ENCODE measurements at places on chromosomes 7 and 10.

DNA sequence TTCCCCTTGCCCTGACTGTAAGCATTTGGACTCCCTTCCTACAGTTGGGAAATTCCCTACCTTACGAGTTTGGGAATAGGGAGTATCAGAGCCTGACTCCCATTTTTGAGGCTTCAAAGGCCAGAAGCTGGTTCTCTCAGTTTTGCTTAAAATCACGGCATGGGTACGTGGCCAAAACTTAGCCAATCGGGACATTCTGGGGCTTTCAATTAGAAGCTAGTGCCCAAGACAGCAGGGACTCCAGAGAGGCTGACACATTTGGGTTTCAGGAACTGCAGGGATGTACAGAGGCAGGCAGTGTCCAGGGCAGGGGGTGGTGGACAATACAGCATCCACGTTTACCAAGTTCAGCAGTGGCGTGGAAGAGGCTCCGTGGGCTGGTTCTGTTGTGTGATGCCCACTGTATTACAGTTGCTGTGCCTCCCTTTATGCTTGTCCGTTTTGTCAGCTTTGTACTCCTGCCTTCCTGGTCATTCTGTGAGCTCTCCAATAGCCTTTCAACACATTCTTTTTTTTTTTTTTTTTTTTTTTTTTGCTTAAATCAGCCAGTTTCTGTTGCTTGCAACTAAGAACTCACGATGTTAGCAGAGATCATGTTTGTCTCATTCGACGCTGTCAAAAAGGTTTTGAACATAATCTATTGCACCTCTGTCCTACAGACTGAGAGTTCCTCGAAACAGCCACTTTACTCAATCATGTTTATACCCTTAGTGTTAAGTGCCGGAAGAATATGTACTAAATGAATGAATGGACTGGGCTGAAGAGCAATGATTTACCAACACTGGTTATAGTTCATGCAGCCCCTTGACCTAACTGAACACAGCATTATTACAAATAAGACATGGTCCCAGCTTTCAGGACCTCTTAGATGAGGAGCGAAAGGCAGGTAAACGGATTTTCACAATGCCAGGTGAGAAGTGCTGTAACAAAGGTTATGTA is 1.1 kb downstream of the GGCT start:
- DNase-seq: no peak

GRCh38 chr10:43821103-43821502 is 172.4 kb upstream of the ZNF32 start:
- DNase-seq: no peak

GRCh38 chr7:107924841-107925504 is 34.0 kb downstream of the DLD start:
- DNase-seq: no peak

GRCh38 chr7:142478479-142479220 is 220.8 kb upstream of the PRSS58 start:
- DNase-seq: peak; percentile 71

- DNase-seq: no peak
Measured at GRCh38 chr7:97020996-97021746, 3.5 kb downstream of the DLX5 start.

GRCh38 chr10:121357401-121357800 is 240.8 kb downstream of the FGFR2 start:
- no peak for DNase-seq

DNA sequence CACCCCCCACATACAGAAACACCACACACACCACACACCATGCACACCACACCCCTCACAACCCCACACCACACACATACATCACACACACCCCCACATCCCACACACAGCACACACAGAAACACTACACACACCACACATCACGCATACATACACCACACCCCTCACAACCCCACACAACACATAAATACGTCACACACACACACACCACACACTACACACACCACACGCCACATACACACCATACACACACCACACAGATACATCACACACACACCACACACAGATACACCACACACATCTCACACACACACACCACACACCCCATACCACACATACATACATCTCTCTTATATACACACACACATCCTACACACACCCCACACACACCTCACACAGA is 126.2 kb downstream of the ANLN start:
- no peak for DNase-seq

GRCh38 chr7:69434398-69434815 is 163.9 kb upstream of the AUTS2 start:
- no peak for DNase-seq

DNA sequence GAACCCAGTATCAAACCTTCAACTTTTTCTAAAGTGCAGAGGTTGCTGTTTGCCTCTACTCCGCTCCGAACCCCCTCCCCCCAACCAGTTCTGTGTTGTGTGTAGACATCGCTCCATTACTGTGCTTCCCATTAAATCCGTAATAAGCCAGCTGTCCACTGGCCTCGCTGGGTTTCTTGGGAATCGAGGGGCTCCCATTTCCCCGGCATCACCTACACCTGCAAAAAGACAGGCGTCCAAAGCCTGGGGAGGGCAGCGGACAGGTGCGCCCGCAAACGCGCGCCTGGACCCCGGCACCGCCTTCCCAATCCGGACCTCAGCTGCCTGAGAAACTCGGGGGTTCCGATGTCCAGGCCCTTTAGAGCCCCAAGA is 631 bp downstream of the RTKN2 start:
- no peak for DNase-seq

- no peak for DNase-seq
Measured at GRCh38 chr10:119962837-119963236, 70.3 kb downstream of the SEC23IP start.

DNA sequence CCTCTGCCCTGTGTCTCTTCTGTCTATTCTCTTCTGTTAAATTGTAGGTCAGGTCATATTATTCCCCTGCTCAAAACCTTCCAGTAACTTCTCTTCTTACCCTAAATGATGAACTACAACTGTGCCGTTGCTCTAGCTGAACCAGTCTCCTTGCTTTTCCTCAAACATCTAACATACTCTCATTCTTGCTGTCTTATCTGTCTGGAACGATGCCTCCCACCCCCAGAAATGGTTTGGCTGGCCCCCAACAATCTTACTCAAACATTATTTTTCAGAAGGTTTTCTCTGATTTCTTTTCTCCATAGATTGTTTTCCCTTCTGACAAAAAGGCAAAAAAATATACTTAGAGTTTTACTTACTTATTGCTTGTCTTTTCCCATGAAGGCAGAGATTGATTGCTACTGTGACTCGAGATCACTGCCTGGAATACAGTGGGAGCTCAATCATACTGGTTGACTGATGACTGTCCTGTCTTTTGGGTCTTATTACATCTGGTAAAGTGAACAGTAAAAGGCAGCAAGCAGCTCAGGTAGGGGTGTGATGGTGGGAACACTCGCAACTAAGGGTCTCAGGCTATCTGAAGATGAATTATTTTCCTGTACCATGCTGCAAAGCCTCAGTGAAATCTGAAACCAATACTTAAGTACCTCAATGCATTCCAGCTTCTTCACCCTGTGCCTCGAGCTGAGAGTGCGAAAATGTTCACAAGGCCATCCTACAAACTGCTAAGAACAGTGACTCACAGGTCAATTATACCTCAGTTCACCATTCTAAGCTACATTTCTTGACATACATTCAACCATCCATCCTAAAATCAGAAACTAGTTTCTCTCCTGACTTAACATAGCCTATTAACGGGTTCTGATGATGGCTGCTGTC is 67.6 kb downstream of the DNMBP start:
- DNase-seq: peak; percentile 28

DNA sequence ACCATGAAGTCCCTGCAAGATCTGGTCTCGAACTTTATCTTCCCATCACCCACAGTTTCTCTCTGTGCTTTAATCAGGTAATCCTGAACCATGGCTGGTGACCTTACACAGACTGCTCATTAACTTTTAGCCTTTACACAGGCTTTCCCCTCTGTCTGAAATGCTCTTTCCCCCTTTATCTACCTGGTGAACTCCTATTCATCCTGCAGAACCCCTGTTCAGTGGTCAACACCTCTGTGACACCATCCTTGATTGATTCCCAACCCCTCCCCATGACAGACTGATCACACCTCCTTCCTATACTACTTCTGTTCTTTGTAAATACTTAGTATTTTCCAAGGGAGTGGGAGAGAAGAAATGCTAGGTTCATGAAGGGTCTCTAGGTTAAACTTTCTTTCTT is 254.0 kb downstream of the RPS24 start:
- no peak for DNase-seq

DNA sequence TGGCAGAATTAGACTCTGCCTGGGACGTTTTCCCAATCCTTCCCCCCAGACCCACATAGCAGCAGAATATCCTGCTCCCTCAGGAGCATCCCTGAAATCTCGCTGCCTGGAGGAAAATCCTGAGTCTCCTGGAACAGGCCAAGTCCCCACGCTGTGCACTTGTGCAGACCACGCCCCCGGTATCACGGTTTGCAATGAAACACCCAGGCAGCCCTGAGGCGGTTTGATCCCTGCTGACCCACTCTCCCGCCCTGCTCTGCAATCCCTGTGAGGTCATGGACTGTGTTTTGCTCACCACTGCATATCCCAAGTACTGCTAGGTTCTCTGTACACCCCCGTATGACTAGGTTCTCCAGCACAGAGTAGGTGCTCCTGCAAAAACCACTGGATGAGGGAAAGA is 411.8 kb upstream of the MGMT start:
- DNase-seq: no peak

GRCh38 chr7:41133690-41134299 is 569.1 kb downstream of the INHBA start:
- DNase-seq: no peak

GRCh38 chr7:151062399-151063211 is 3.2 kb downstream of the SLC4A2 start:
- DNase-seq: no peak

Data from fibroblast of skin of back (primary cell).